ENCODE measurements at places on chromosomes 3 and 15.

- DNase-seq: no peak
These were observed 2.5 kb downstream of the PRKAR2A start for GRCh38 chr3:48845170-48845569.

DNA sequence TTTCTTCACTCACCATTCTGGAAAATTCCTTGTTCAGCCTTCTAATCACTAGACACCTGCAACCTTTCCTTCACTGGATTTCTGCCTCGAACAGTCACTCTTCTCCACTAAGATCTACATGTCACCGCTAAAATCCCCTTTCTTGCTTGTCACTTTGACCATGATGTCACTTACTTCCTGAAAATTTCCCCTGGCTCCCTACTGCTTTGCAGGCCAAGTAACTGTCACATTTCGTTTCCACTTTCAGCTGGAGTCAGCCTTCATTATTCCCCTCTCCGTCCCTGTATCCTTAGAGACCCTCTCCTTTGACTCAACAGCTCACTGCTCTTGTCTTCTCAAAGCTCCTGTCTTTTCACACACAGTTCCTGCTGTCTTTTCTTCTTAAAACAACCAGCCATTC lies 15.9 kb downstream of the CHL1 start:
- DNase-seq: no peak

DNA sequence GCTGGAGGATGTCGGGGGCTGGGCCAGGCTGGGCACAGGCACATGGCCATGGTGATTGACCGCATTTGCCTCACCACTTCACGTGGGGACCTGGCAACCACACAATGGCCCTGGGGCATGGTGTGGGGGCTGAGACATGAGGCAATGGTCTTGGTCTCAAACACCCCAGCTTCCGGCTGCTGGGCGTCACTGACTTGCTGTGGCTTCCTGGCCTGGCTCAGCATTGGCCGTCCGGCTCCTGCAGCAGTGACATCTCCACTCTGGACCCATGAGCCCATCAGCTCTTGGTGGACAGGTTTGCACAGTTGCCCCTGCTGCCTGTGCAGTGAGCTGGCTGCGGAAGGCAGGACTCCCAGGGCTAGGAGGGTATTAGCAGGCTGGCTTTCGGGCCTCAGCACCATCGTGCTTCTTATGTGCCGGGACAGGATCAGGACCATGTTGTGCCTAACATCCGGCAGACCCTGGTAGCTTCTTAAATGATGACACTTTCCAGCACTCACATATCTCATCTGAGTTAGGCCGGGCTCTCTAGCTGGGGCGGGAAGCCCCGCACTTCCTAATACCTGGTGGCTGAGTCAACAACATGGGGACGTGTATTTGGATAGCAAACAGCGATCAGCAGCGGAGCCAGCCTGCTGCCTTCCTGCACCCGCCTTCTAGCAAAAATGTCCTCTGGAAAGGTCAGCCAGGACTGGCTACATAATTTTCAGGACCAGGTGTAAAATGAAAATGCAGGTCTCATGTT lies 34.1 kb downstream of the ZNF710 start:
- no peak for DNase-seq

DNA sequence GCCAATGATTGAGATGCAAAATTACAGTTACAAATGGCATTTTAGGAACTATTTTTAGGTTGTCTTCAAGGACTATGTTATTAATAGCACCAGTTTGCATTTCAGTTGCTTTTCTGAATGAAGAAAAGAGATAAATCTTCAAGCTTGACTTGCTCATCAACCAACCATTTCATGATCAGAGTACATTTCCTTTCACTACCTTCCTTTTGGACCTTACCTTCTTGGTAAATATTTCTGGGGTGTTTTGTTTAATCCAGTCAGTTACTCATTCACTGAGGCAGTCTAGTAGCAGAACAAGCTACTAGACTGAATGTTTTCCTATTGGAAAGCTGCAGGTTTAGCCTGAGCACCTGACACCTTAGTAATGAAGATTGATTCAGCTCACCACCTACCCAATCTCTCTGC lies 8.2 kb downstream of the SLC27A2 start:
- no peak for DNase-seq

DNA sequence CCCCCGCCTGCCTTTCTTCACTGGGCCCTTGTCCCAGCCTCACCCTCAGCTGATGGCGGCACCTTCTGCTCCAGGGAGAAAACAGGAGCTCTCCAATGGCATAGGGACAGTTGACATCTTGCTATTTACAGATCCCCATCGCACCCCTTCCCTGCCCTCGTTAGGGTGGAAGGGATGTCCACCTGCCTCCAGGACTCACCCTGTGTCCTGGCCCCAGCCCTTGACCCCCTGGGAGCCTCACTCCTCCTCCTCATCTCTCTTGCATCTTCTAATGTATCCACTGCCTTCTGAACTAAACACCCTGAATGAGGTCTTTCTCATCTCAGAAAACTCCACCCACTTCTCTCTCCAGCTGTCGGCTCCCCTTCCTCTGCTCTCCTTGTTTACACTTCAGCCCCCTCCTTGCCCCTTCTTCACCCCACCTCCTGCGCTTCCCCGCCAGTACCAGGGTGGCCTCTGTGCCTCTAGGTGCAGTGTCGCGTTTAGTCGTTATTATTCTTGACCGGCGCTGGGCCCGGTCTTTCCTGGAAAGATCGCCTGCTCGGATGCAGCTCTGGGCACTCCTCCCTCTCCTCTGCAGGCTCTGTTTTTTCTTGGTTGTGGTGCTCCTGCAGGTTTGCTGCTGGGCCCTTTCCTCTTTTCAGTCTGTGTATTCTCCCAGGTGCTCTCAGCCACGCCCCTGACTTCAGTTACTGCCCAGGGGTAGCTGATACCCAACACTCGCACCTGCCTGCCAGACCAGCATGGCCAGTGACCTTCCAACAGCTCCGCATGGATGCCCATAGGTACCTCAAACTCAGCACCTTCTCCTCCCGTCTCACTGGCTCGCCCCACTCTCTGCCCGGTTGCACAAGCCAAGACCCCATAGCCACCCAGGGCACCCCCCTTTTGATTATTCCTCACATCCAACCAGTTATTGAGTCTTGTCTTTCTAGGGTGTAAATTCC lies 42.9 kb downstream of the PML start:
- no peak for DNase-seq

GRCh38 chr3:149291178-149291577 lies 42.3 kb downstream of the TM4SF18 start:
- no peak for DNase-seq

DNA sequence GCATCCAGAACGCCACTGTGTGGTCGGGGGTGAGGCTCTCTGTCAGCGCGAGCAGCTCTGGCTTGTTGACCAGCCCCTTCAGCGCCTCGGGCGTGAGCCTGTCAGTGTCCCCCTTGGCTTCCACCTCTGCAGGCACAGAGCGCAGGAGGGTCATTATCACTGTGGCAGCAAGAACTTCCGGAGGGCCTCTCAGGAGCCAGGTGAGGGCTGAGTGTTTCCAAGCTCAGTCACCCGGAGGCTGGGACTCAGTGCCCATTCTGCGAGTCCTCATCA lies 9.0 kb downstream of the ARPIN start:
- no peak for DNase-seq

DNA sequence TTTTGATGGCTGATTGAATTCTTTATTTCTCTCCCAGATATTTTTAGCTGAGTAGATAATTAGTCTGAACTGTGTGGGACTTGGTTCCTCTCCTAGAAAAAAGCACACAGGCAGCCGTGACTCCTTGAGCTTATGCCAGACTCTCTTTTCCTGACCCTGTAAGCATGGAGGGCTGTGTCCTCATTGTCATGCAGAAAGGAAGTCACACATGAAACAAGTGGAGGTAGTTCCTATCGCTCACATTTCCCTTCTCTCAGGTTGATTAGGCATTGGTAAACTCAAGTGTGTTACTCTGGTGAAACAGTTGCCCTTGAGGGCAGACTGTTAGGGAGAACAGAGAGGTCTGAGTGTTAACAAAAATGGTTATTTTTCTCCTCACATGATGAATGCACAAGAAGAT lies 6.3 kb upstream of the RTP4 start:
- no peak for DNase-seq

GRCh38 chr15:28093752-28094535 lies 5.2 kb downstream of the OCA2 start:
- no peak for DNase-seq

GRCh38 chr3:99875581-99875928 lies 57.9 kb downstream of the CMSS1 start:
- no peak for DNase-seq

DNA sequence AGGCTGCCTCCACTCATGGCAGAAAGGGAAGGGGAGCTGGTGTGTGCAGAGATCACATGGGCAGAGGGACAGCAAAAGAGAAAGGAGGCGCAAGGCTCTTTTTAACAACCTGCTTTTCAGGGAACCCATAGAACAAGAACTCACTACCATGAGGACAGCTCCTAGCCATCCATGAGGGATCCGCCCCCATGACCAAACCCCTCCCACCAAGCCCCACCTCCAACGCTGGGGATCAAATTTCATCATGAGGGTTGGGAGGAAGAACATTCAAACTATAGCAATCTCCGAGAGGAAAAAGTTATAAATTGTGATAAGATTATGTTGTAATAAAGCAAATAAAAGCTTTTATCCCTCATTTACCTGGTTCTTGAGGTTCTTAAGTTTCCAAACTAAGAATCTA lies 84.7 kb upstream of the LMCD1 start:
- DNase-seq: no peak

DNA sequence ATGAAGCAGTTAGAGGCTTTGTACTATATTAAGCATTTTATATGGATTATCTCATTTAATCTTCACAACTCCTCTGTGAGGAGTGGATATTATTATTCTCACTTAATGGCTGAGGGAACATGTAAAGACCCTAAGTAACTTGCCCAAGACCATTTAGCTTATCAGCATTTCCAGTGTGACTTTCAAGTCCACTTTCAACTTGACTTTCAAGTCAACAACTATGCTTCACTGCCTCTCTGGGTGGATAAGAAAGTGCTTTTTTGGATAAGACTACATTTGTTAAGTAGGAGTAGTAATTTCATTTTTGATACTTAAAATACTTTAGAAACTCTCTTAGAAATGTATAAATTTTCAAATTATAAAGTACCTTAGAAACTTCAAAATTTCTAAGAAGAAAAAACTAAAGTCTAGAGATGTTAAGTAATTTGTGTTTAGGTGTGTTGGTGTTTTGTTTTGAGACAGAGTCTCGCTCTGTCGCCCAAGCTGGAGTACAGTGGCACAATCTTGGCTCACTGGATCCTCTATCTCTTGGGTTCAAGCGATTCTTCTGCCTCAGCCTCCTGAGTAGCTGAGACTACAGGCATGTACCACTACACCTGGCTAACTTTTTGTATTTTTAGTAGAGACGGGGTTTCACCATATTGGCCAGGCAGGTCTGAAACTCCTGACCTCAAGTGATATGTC lies 71.8 kb downstream of the MINDY2 start:
- DNase-seq: no peak

DNA sequence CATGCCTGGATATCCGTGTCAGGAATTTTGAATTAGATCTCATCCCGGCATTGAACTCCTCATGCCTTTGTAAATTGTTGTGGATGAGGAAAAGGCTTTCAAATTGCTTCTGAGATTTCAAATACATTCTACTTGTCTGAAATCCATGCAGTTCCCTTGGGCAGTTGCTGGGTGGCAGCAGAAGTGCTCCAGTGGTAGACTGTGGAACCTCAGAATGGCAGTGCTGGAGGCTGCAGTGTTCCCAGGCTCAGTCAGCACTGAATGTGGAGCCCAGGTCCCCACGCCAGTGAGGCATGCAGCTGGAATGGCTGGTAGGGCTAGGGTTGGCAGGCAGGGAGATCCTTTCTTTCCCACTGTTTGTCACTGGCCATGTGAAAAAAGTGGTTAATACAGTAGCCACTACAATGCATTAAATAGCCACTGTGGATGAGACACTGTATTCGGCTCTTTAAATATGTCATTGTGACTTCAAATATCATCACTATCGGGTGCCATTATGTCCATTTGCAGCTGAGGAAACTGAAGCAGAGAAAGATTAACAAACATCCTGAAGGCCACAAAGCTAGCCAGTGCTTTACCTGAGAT lies 98.6 kb downstream of the TPRG1 start:
- peak; percentile 2 for DNase-seq

DNA sequence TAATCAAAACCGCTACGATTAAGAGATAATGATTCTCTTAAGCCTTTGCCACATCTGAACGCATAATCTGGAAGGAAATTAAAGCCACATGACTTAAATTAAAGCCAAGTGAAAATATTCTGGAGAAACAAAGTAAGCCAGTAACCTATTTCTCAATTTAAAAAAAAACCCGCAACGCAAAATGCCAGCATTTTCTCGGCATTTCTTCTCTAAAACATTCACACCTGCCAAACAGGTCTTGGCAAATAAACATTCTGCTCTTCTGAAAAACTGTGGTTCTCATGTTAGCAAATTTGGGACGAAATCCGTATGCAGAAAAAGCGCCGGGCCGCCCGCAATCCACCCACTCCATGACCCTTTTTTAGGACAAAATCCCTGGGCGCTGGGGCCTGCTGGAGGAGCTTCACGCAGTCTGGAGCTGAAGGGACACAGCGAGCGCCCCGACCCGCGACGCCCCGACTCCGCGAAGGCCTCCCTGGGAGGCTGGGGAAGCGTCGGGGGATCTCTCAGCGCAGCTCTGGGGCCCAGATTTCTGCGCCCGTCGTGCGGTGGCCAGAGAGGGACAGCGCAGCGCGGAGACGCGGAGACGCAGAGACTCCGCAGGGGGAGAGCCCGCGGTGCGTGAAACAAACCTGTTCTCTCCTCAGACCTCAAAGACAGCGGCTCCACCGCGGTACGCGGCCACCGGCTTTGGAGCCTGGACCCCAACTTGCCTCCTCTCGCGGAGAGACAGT lies 471 bp downstream of the NKIRAS1 start:
- no peak for DNase-seq

GRCh38 chr3:1442271-1442670 lies 349.4 kb downstream of the CNTN6 start:
- DNase-seq: no peak

GRCh38 chr3:150384296-150385212 lies 23.5 kb upstream of the TSC22D2 start:
- DNase-seq: peak; percentile 9

DNA sequence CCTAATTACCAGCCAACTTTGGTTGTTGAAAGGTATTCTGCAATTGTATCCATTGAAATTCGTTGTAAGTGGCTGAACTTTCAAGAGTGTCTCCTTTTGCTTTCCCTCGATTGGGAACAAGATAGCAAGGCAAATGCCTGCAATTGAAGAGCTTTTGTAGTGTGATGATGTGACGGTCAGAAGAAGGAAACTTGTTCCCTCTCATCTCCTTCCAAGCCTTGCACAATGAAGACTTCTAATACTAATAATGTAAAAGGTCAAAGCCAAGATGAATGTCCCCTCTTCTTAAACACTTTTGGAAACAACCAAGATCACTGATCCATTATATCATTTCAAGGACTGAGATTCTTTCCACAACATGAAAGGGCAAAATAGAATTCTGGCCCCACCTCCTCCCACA lies 101.9 kb upstream of the LMCD1 start:
- no peak for DNase-seq

GRCh38 chr3:156674911-156675829 lies 780 bp downstream of the TIPARP start:
- peak; percentile 28 for DNase-seq

GRCh38 chr15:78976691-78977090 lies 31.8 kb upstream of the CTSH start:
- DNase-seq: no peak

GRCh38 chr3:128572644-128573105 lies 77.9 kb downstream of the RPN1 start:
- no peak for DNase-seq

All from T-helper 9 cell (primary cell).